ENCODE measurements at places on chromosomes 12 and 14. TPM values are rescaled to one million over a fixed set of nuclear protein-coding genes. Genes with fewer than 3 reads are reported as not detected.

Gene TAS2R10
- polyA plus RNA-seq = 2.0 TPM

Gene KRT78
- polyA plus RNA-seq = 0.05 TPM

Gene HAL
- 0.39 TPM for polyA plus RNA-seq

Gene IRAK3
- polyA plus RNA-seq = 4.6 TPM

Gene PLEK2
- polyA plus RNA-seq = 2.8 TPM

Gene RTL1
- polyA plus RNA-seq = 0.08 TPM

Gene CISTR
- 0.22 TPM for polyA plus RNA-seq

Gene GLS2
- polyA plus RNA-seq = 0.96 TPM

Gene STX2
- polyA plus RNA-seq = 27.8 TPM

Gene PTPRR
- polyA plus RNA-seq = 0.40 TPM

Gene ADAM21
- polyA plus RNA-seq = 0.27 TPM

Gene CINP
- polyA plus RNA-seq = 38.4 TPM

Gene NRXN3
- polyA plus RNA-seq = 5.7 TPM

Gene PLXNC1
- 7.5 TPM for polyA plus RNA-seq

Gene TAMALIN
- 17.2 TPM for polyA plus RNA-seq

Gene IL26
- polyA plus RNA-seq = not detected

Gene FBLN5
- polyA plus RNA-seq = 163 TPM

Gene BCAT1
- 56.6 TPM for polyA plus RNA-seq

Gene HOXC10
- polyA plus RNA-seq = 61.6 TPM

Gene TEX52
- polyA plus RNA-seq = 0.65 TPM

Gene ANO2
- 4.6 TPM for polyA plus RNA-seq

Gene ZC2HC1C
- 8.1 TPM for polyA plus RNA-seq

Gene VDR
- 3.5 TPM for polyA plus RNA-seq

Gene HHIPL1
- polyA plus RNA-seq = 1.8 TPM

Gene RIPK3
- 2.7 TPM for polyA plus RNA-seq

Gene ANO4
- 0.96 TPM for polyA plus RNA-seq

Gene TTC9
- 3.8 TPM for polyA plus RNA-seq

Gene ARHGEF25
- 35.1 TPM for polyA plus RNA-seq

Measured in right renal pelvis (tissue), 4 donors.